ENCODE measurements at places on chromosomes 4 and X.

DNA sequence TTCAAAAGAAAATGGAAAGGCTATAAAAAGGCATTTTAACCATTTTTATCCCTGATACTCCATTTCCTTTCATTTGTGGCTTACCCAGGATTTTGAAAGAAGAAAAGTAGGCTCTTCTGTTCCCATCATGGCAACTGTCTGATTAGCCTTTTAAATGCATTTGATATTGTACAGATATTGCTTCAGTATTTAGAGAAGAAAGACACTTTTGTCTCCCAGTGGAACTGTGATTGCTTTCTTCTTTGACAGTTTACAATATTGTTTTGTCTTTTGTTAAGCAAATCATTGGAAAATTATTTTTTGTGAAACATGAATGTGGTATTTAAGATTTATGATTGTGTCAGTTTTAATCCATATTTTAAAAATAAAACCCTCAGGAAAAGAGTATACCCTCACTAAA, 297.4 kb upstream of the TACR3 start:
- no peak for DNase-seq

GRCh38 chr4:83107631-83108030, 6.9 kb downstream of the PLAC8 start:
- DNase-seq, result no peak

- no peak for DNase-seq
These were observed 554.4 kb downstream of the RAB28 start for GRCh38 chr4:12929784-12930183.

- DNase-seq, result no peak
These were observed 33.2 kb upstream of the MID1IP1 start for GRCh38 chrX:38768079-38768478.

DNA sequence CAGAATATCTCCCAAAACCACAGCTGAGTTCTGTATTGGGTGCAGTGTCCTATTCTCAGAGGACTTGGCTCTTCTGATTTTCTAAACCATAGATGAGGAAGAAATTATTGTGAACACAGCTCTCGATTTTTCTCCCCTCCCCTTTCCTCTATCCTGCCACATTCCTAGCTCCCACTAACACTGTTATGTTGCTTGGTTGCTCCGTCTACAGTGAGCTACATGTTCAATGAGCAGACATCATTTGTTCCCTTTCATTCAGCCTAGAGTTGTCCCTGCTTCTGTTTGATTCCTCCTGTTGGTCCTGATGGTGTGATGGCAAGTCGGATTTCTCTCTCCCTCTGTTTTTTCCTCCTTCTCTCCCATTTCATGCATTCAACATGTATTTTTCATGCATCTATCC, 65.9 kb downstream of the DIPK2B start:
- DNase-seq, result no peak

- no peak for DNase-seq
These were observed 448 bp upstream of the TBC1D8B start for GRCh38 chrX:106802063-106802387.

GRCh38 chr4:116005806-116006088, 892.3 kb upstream of the NDST4 start:
- no peak for DNase-seq

- no peak for DNase-seq
These were observed 62.1 kb upstream of the PRRG3 start for GRCh38 chrX:151633157-151633556.

DNA sequence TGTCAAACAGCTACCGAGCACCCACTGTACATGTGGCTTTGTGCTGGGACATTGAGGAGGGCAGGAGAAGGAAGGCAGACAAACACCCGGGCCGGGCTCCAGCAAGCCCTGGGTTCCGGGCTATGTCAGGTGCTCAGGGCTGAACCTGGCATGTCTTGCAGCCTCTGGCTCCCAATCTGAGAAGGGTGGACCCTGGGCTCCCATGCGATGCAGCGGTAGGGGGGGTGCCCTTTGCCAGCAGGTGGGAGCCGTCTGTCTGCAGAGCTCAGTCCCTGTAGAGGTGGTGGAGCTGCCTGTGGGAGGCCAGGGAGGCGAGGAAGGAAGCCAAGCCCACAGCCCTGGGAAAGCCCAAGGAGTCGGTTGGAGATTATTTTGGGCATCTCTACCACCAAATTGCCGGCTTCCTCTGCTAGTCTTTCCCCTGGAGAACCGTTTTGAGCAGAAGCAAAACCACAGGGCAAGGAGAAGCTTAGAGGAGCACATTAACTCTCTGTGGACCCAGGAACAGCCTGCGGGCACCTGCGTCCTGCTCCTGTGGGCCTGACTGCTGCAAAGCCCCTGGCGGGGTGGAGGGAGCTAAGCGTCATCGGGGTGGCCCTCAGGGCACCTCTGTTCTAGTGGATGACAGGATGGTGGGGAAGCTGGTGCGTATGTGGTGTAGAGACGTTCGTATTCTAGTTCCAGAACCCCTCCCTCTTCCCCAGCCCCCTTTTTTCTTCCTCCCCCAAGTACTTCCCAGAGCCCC, 10.3 kb downstream of the CPZ start:
- no peak for DNase-seq

GRCh38 chr4:169120624-169121023, 110.6 kb upstream of the CBR4 start:
- DNase-seq, result no peak

- DNase-seq, result no peak
These were observed 13.7 kb upstream of the TLR8 start for GRCh38 chrX:12892716-12893115.

- no peak for DNase-seq
These were observed 2053.5 kb upstream of the TENM3 start for GRCh38 chr4:180189666-180190065.

- no peak for DNase-seq
These were observed 23.8 kb downstream of the CTSO start for GRCh38 chr4:155929833-155930232.

DNA sequence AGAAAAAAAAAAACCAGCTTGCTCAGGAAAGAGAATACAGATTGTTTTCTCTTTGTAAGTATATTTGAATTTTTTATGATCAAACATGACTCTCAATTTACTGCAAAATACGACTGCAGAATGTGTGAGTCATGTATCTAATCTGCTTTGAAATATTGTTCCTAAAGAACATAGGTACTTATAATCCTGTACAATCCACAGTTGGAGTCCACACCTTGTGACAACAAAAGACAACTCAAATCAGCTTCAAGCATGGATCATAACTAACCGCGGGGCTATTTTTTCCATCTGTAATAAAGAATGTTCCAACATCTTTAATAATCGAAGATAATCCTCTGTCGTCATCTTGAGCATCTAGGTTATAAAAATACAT, 77.8 kb upstream of the STIM2 start:
- DNase-seq, result no peak

DNA sequence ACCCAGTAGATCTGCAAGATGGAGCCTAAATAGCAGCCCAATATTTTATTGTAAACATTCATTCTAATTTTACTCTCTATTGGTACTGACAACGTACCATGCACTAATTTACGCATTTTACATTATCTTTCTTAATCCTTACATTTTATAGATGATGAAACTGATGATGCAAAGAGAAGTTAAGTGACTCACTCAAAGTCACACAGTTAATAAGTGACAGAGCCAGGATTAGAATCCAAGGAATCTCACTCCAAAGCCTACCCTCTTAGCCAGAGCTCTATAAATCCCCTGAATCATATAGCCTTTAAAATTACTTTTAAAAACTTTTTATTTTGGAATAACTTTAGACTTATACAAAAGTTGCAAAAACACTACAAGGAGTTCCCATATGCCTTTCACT, 37.6 kb downstream of the PHKA1 start:
- DNase-seq, result no peak

GRCh38 chr4:101347267-101347556, at the start of gene PPP3CA:
TSS of gene PPP3CA (minus strand) at chr4:101347526.
- DNase-seq, result no peak

DNA sequence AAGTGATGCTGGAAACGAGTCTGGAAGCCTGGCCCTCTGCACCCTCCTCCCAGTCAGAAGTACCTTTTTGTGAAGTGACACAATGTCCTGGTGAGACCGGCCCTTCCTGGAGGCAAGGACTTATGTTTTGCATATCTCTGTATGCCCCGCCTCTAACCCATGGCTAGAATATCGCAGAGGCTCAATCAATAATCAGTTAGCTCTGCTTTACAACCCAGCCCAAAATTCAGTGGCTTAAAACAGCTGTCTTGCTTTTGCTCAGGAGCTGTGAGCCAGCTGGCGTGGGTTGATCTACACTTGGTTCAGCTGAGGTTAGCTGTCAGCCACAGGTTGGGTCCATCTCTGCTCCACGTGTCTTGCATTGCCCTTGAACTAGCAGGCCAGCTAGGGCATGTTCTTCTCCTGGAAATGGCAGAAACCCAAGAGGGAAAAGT, 98.8 kb upstream of the METTL14 start:
- DNase-seq, result no peak

GRCh38 chr4:2469192-2469984, 482 bp downstream of the RNF4 start:
- peak; percentile 31 for DNase-seq

Data from nucleus accumbens (tissue), 56 donors.